ENCODE measurements at places on chromosomes 2 and 18.

- no peak for DNase-seq
Observed at GRCh38 chr2:158502974-158503373, 46.2 kb downstream of the PKP4 start.

DNA sequence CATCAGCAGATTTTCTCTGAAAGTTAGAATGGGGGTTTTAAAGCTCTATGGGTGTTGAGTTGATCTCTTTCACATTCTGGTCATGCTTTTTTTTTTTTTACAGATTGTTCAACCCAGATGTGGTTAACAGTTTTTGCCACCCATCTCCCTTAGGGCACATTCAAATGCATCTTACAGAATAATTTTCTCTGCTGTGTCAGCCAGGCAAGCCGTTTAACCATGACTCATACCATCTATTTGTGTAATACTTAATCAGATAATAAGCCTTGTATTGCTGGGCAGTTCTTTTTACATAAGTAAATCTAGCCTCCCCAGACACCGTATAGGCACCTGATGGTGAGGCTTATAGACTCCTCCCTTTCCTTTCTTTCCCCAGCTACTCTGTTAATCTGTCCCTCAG, 62.0 kb downstream of the TGIF1 start:
- DNase-seq, result no peak

- no peak for DNase-seq
Observed at GRCh38 chr2:30625276-30625675, 178.2 kb downstream of the LCLAT1 start.

GRCh38 chr2:191806396-191806795, 40.5 kb downstream of the CAVIN2 start:
- DNase-seq, result no peak

- no peak for DNase-seq
Observed at GRCh38 chr2:127857265-127857808, 618 bp downstream of the POLR2D start.

DNA sequence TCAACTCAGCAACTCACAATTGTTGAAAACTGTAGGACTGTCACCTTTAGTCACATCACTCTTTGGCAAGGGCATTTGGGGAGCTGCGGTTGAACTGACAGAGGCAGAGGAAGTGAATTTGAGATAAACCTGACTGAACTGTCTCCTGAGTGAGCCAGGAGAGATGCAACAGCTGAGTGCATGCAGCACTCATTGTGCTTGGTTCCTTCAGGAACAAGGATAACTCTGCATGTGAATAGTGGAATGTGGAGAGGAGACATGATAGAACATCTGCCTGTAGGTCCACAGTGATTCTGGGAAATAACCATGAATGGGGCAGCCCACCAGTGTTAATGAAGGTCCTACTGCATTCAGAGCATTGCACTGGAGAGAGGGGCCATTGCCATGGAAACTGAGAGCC, 494.7 kb downstream of the STK39 start:
- DNase-seq, result no peak

- no peak for DNase-seq
Observed at GRCh38 chr2:6926071-6926732, 9.0 kb downstream of the RNF144A start.

DNA sequence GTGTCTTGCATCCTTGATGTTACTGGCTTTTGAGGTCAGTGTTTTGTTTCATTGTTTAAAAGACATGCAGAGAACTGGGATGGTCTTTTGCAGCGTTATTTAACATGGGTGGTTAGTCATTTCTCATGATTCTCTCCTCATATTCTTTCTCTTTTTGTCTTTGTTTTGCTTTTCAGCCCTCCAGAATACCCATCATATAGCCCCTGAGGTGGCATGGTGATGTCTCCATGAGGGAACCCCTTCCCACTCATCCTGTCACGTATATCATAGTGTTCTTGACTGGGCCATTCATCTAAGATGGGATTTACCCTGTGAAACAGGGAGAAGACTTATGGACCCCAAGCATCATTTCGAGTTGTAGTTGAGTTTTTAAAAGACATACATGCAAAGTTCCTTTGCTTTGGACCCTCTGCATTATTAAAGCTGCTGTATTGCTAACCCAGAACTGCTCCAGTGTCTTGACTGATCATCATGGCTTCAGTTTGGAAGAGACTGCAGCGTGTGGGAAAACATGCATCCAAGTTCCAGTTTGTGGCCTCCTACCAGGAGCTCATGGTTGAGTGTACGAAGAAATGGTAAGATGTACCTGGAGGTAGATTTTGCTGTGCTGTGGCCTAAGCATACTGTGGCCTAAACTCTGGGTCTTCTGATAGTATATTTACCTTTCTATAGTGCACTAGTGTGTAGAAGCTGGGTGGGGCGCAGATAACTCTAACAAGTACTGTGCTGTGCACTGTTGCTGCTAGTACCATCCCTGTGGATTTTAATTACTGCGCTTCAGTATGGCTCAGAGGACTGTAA, 1.4 kb downstream of the EHBP1 start:
- no peak for DNase-seq

- no peak for DNase-seq
Observed at GRCh38 chr18:4430836-4431235, 24.3 kb downstream of the DLGAP1 start.

DNA sequence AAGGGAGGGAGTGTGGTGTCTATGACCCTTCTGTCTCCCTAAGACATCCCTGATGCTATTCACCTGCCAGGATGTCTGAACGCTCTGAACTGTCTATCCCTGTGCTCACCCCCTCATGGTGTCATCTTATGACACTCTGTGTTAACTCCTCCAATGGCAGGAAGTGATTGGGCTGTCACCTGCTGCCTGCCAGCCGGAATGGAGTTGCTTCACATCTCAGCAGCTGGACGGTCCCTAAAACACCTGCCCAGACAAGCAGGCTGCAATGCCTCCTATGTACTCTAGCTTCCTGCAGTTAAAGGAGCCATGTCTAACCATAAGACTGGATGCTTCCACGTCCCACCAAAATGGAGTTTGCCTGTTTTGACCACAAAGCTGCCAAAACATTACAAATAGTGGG, 99.9 kb downstream of the CPO start:
- DNase-seq, result no peak

DNA sequence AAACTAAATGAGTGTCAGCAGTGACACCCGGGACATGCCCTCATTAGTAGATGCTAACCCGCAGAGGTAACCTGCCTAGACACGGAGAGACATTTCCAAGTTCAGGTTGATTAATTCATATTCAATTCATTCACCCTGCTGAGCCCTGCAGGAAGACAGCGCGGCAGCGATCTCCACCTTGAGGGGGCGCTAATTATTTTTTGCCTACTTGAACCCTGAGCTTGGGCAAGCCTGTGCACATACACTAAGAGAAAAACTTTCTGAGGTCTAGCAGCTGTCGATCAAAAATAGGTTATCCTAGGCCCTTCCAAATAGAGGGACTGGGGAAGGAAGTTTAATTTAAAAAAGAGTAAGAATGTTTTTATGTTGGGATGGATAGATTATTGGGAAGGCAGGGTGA, 1.3 kb upstream of the LYPD6 start:
- DNase-seq, result no peak

- DNase-seq, result no peak
Observed at GRCh38 chr18:78126106-78126505, 853.5 kb upstream of the SALL3 start.

DNA sequence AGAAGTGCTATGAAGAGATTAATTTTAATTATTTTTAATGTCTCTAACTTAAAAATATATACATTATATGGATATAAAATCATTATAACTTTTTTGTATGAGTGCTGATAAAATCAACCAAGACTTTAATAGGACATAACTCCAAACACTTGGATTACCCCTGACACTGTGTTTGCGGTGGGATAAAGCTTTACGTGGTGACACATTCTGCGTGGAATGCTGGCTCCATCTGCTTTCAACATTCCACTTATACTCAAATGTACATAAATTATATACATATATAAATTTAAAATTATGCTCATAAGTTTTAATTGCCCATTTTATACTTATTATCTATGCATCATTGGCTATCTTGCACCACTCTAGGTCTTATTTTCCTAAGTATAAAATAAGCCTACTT, 30.5 kb downstream of the LINC00305 start:
- no peak for DNase-seq

GRCh38 chr18:10449396-10449795, 5.0 kb upstream of the APCDD1 start:
- no peak for DNase-seq

- no peak for DNase-seq
Observed at GRCh38 chr2:21301871-21302455, 178.2 kb downstream of the TDRD15 start.

DNA sequence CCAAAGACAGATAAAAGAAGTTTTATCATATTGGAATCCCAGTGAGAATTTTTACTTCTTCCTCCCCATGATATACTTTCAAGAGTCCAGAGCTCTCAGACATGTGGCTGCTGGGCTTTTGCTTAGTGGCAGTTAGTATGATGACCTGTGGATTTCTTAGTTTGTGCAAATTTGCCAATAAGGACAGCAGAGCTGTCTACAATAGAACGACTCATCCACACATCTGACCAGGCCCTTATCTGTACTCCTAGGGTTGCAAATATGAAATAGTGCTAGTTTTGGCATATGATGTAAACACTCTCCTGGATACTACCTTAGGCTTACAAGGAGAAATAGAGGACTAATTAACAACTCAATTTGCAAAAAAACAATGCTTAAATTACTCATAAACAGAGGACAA, 758.4 kb upstream of the TMEFF2 start:
- DNase-seq, result no peak

DNA sequence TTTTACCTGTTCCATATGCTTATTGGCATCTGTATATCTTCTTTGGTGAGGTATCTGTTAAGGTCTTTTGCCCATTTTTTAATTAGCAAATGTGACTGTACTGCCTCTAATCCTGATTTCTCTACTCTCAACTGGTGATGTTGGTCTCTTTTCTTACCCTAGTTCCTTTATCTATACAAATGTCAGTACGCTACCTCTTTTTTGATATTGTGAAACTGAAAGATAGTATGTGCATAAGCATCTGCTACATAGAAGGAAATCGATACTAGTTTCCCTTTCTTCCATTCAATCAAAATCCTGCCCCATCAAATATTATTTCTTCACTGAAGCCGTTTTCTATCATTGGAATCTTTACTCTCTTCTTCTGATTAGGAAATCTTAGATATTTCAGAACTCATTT, 194.9 kb upstream of the SPOPL start:
- DNase-seq, result no peak

DNA sequence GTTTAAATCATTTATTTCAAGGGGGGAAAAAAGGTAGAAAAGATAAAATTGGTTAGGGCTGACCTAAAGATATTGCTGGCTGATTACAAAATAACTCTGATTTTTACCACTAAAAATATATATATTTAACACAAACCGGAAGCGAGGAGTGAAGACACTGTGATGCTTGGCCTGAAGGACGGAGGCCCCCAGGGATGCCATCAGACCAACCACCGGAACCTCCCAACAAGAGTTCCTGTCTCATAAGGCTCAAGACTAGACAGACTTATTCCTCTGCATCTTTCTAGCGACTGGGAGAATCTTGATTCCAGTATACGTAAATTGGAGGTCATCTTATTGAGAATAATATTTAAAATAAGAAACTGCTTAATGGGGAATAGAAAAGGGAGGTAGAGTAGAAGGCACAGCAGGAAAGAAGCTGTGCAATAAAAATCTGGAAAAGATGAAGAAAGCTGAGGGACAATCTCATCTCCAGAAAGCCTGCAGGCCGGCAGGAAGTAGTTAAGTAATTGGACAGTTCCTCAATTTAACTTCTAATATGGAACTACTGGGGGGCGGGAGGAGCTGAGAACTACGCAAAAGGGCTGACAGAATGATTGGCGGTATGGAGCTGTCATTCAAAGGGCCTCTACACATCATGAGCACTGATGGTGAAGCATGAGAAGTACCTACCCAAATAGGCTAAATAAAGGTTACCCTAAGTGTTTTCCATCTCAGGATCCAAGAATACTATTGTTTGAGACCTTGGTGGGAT, 91.1 kb downstream of the DTNB start:
- DNase-seq, result no peak

DNA sequence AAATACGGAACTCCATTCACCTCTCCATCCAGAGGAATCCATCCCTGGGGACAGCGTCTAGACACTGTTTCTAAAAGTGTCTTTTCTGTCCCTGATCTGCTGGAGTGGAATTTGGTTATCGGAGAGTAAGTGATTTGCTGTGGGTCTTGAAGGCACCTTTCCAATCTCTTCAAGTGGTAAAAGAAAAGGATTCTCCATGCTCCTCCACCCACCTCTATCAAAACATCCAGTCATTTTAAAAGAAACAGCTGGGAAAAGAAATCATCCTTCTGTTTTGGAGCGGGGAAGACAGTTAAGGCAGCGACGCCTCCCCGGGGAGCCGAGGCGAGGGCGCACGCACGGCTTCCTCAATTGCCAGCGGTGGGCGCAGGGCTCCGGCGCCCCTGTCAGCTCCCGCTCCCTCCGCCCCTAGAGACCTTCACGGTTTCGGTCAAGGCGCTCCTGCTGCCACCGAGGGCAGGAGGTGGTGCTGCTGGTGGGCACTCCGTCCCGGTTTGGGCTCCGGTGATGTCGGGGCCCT, 547 bp downstream of the SLC35F5 start:
- peak; percentile 56 for DNase-seq

GRCh38 chr2:17242813-17243485, 275.3 kb downstream of the RAD51AP2 start:
- no peak for DNase-seq

GRCh38 chr2:16927398-16927797, 261.8 kb upstream of the CYRIA start:
- DNase-seq, result no peak

DNA sequence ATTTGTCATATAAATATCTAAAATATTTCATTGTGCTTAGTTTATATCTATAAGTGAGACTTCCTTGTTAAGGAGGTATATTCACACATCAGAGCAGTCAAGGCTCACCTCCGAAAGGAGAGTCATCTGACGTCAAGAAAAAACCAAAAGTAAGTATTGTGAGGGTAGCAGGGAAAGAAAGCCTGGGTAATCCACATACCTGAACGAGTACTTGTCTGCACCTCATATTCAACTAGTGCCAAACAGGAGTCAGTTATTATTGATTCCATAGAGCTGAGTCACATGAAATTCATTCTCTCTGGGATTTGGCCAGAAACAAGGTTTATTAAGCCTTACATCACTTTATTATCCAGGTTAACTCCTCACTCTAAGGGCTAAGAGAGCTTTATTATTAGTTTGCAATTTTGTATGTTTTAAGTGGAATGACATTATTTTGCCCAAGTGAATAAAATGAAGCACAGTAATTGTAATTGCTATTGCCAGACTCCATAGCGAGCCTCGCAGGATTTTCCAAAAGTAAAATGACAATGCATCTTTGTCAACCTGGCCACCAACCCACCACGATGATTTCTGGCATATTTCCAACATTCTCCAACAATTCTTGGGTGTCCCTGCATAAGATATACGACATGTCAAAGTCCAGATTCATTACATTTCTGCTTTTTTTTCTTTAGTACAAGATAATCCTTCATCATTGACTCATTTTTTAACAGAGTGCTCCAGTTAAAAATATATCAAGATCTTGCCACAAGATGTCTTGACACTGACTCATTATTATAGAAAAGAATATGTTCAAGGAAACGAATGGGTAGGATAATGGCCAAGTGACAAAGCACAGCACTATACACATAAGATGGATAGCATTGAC, 1210.4 kb upstream of the ACVR2A start:
- no peak for DNase-seq

DNA sequence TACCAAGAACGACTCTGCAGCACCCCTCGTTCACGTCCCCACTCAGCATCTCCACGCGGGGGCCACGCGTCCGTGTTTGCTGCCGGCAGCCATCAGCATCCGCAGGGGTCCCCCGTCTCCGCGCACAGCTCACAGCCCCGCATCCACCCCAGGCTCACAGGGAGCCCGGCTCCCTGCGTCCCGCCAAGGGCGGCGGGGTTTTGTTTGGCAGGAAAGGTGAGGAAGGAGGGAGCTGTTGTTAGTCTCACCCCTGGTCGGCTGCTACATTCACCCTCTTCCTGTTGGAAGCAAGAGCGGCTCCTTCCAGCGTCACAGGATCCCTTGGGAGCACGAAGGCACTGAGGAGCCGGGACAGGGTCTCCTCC, 131.0 kb upstream of the CTDP1 start:
- no peak for DNase-seq

Measured in right renal cortex interstitium (tissue), 3 donors.